B cell (primary cell): ENCODE measurements at places on chromosomes 5 and 9. TPM values are rescaled to one million over a fixed set of nuclear protein-coding genes. Genes with fewer than 3 reads are reported as not detected.

DNA sequence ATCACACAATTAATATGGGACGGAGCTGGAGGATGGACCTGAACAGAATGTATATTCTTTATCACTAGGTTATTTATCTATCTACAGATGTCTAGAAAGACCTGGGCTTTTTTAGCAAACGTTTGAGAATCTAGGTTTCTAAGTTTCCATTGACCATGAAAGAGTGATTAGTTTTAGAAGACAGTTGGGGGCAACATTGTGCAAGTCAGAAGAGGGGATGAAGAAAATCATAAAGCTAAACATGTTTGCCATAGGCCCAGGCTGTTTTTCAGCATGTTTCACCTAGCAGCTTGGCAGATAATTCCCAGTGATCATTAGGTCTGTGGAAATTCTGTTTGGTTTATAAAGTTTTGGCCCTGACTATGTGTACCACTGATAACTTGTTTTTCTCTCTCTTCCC lies 44.1 kb upstream of the CDKN2B start:
- peaks cover 17% of the 10 kb centered on the region for H3K4me1 ChIP-seq
- H3K4me3 ChIP-seq = no peak overlapping the region
- H3K27ac ChIP-seq = no peak overlapping the region
- H3K27me3 ChIP-seq = no peaks in the 10 kb centered on the region
- H3K36me3 ChIP-seq = no peaks in the 10 kb centered on the region
- DNase-seq = no peak

Gene NKD2
- polyA plus RNA-seq = 0.12 TPM in 2 replicates

Gene PTGR1
- polyA plus RNA-seq = not detected in 2 replicates

Gene LCN9
- polyA plus RNA-seq = not detected in 2 replicates

DNA sequence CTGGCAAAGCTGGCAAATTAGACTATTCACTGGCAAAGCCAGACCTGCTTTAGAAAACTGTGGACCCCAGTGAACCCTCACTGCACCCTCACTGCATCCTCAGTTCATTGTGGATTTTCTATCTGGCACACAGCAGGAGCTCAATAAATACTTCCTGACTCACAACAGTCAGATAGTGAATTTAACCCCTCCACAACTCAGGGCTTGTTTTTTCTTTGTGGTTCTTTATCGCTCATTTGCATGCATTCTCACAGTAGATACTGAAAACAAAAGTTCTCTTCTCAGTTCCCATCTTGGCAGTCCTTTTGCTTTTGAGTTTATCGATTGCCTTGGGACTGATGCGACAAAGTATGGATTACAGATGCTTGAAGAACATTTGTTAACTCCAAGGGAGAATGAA lies 99.8 kb downstream of the ACTL7B start:
- H3K27me3 ChIP-seq = no peaks in the 10 kb centered on the region
- H3K4me3 ChIP-seq = no peak overlapping the region
- H3K36me3 ChIP-seq = no peaks in the 10 kb centered on the region
- no peaks in the 10 kb centered on the region for H3K4me1 ChIP-seq

Gene PCDHB9
- polyA plus RNA-seq = 0.12 and 0.20 TPM in 2 replicates

Gene SLIT3
- polyA plus RNA-seq = not detected in 2 replicates

Gene SPINK1
- not detected in 2 replicates for polyA plus RNA-seq

- H3K27me3 ChIP-seq = no peaks in the 10 kb centered on the region
- no peaks in the 10 kb centered on the region for H3K4me1 ChIP-seq
- no peak within 1 kb of the TSS for H3K4me3 ChIP-seq
- H3K36me3 ChIP-seq = no peaks in the 10 kb centered on the region
- no peak for DNase-seq
Observed at GRCh38 chr5:171785517-171785916, at the start of gene SMIM23. Gene SMIM23, plus strand, starts transcription at chr5:171785817. Its CDS starts 55 bp downstream, at chr5:171785872.

DNA sequence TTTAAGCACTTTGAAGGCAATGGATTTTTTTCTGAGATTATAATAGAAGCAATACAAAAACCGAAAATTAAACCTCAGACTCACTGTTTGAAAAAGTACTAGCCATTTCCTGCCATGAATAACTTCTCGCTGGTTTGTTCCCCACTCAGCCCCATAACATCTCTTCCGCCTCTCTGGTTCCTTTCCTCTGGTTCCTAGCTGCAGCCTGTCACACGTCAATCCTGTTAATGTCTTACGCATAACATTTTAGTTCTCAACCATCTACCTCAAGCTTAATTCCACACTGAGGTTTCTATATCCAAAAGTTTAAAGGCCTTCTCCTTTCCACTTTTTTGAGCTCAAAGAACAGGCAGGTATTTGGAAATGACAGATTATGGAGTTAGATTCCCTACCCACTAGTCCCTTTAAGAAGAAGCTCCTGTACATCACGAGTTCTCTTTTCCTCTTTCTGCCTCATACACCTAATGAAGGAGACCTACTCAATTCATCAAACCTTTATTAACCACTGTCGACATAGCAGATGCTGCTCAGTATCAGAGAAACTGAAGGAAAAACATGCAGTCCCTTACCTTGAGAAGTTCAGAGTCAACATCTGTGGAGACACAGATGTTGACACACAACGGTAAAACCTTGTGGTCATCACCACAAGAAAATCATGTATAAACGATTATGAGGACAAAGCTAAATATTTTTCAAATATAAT lies 243.0 kb upstream of the PTGER4 start:
- no peak overlapping the region for H3K4me3 ChIP-seq
- H3K4me1 ChIP-seq = peaks cover 28% of the 10 kb centered on the region
- H3K27me3 ChIP-seq = no peaks in the 10 kb centered on the region
- H3K36me3 ChIP-seq = no peaks in the 10 kb centered on the region

- no peak overlapping the region for H3K27ac ChIP-seq
- H3K27me3 ChIP-seq = peaks cover 14% of the 10 kb centered on the region
- H3K4me3 ChIP-seq = no peak overlapping the region
- no peak for DNase-seq
Observed at GRCh38 chr5:144201588-144201987, 30.9 kb downstream of the KCTD16 start.

Gene SPATA6L
- polyA plus RNA-seq = 0.09 and 0.30 TPM in 2 replicates

DNA sequence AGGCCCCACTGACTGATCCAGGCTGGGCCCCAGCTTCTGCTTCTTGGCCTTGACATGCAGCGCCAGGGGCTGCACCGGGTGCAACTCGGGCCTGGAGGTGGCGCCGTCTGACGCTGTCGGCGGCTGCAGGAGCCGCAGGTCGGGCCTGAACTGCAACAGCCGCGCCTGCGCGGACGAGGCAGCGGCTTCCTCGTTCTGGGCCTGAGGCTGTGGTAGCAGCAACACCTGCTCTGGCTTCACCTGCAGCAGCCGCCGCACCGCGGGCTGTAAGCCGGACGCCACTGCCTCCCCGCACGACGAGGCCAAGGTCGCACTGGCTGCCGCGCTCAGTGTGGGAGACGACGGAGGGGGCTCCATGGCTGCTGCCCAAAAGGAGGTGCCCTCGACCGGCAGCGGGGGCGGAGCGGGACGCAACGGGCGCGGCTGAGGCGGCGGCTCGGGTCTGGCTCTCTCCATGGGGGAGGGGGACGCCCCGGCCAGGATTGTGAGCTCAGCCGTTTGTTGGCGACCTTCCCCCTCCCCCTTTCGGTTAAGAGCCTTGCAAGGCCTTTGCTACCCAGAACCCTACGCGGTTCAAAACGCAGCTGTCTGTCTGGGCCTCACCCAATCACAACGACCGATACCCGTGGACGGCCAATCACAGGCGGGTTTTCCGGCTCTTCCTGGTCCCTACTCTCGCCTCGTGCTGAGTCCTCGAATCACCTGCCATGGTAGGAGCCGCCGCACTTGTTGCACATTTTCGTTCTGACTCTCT lies 438 bp downstream of the SOX30 start:
- H3K27ac ChIP-seq = peak overlapping the region; percentile 67
- H3K4me3 ChIP-seq = peak overlapping the region; percentile 60
- peaks cover 36% of the 10 kb centered on the region for H3K4me1 ChIP-seq
- peak; percentile 92 for DNase-seq
- H3K27me3 ChIP-seq = no peaks in the 10 kb centered on the region

GRCh38 chr5:135383803-135384495 lies 15.1 kb downstream of the MACROH2A1 start:
- no peaks in the 10 kb centered on the region for H3K27me3 ChIP-seq
- no peak overlapping the region for H3K4me3 ChIP-seq
- H3K36me3 ChIP-seq = peaks cover 4% of the 10 kb centered on the region
- DNase-seq = no peak
- peaks cover 15% of the 10 kb centered on the region for H3K4me1 ChIP-seq
- H3K27ac ChIP-seq = no peak overlapping the region

- H3K4me3 ChIP-seq = no peak overlapping the region
- H3K36me3 ChIP-seq = no peaks in the 10 kb centered on the region
- H3K4me1 ChIP-seq = peaks cover 25% of the 10 kb centered on the region
Observed at GRCh38 chr5:134178096-134178419, 1.3 kb upstream of the SKP1 start.

Gene NR5A1
- not detected in 2 replicates for polyA plus RNA-seq

- H3K4me3 ChIP-seq = no peak overlapping the region
- no peak for DNase-seq
- H3K27me3 ChIP-seq = no peaks in the 10 kb centered on the region
- peaks cover 4% of the 10 kb centered on the region for H3K4me1 ChIP-seq
- no peak overlapping the region for H3K27ac ChIP-seq
Observed at GRCh38 chr9:107018861-107019545, 156.0 kb downstream of the ZNF462 start.

GRCh38 chr9:89083626-89084025 lies 92.4 kb downstream of the S1PR3 start:
- H3K4me1 ChIP-seq = peaks cover 2% of the 10 kb centered on the region
- no peaks in the 10 kb centered on the region for H3K27me3 ChIP-seq
- no peak overlapping the region for H3K4me3 ChIP-seq
- no peaks in the 10 kb centered on the region for H3K36me3 ChIP-seq

Gene FBXW11
- polyA plus RNA-seq = 19.7 and 37.2 TPM in 2 replicates

Gene BAAT
- 0.07 TPM in 1 of 2 replicates, not detected in the other for polyA plus RNA-seq

Gene SLC4A9
- polyA plus RNA-seq = 0.10 and 0.33 TPM in 2 replicates

Gene TEX48
- polyA plus RNA-seq = not detected in 2 replicates

DNA sequence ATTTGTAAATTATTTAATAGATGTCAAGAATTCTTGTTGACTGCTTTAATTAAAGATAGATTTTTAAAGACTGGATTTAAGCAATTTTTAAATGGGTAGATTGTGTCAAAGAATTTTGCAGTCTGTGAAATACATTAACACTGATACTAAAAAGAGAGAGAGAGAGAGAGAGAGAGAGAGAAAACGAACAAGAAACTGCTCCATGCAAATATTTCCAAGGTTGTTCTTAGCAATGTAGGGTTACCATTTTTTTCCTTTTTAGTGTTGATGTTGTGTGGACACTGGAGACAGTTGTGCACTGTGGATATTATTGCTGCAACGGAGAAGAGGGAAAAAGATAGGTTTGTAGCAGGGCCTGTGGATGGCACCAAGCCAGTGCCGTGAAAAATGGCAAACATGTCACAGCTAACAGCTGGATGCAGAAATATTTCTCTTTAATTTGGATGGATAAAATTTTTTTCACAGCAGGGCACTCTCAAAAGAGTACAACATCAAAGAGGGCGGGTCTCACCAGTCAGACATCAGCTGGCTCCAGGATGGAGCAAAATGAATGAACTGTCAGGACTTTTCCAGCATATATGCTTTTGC lies 58.2 kb downstream of the PRDM6 start:
- H3K27ac ChIP-seq = no peak overlapping the region
- no peak overlapping the region for H3K4me3 ChIP-seq
- H3K4me1 ChIP-seq = no peaks in the 10 kb centered on the region
- DNase-seq = no peak
- no peaks in the 10 kb centered on the region for H3K36me3 ChIP-seq

DNA sequence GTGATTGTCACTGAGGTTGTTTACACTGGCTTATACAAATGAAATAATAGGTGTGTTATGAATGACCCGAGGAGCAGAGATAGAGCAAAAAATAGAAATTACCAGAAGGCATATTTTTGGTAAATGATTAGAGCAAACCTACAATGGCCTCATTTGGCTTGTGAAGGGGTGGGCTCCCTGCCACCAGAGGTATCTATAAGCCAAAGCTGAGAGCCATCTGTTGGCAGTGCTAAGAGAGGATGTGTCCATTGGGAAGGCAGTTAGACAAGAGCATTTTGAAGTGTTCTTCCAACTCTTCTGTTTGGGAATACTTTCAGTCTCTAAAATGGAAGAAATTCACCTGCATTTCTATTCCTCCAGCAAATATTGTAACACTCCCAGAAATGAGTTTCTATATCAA lies 10.6 kb downstream of the NIPAL4 start:
- no peak overlapping the region for H3K27ac ChIP-seq
- H3K36me3 ChIP-seq = peaks cover 6% of the 10 kb centered on the region
- H3K4me1 ChIP-seq = peaks cover 27% of the 10 kb centered on the region
- H3K4me3 ChIP-seq = no peak overlapping the region
- DNase-seq = no peak
- no peaks in the 10 kb centered on the region for H3K27me3 ChIP-seq

DNA sequence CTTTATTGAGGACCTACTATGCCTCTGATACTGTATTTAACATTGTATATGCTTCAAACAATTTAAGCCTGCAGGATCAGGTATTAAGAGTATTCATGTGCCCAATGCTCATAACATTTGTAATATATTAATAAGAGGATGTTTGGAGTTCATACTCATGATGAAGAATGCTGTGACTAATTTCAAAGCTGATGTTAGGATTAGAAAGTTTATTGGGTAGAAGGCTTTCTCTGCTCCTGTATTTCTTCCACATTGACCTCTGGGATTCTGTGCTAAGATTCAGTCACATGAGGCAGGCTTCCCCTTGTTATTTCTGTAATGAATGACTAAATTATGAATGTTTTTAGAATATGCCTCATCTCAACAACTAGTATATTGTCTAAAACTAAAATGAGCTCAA lies 456.4 kb downstream of the NFIB start:
- H3K27me3 ChIP-seq = no peaks in the 10 kb centered on the region
- no peaks in the 10 kb centered on the region for H3K4me1 ChIP-seq
- no peak overlapping the region for H3K4me3 ChIP-seq
- H3K27ac ChIP-seq = no peak overlapping the region

Gene ADAMTS16
- polyA plus RNA-seq = not detected in 2 replicates

Gene FSD1L
- polyA plus RNA-seq = 0.70 and 1.3 TPM in 2 replicates

- no peak overlapping the region for H3K4me3 ChIP-seq
- H3K36me3 ChIP-seq = no peaks in the 10 kb centered on the region
- DNase-seq = no peak
- no peak overlapping the region for H3K27ac ChIP-seq
- no peaks in the 10 kb centered on the region for H3K4me1 ChIP-seq
- H3K27me3 ChIP-seq = no peaks in the 10 kb centered on the region
Observed at GRCh38 chr5:135921388-135921787, 25.7 kb upstream of the IL9 start.

GRCh38 chr9:112411626-112412027 lies 31.7 kb downstream of the HSDL2 start:
- H3K4me3 ChIP-seq = no peak overlapping the region
- no peaks in the 10 kb centered on the region for H3K4me1 ChIP-seq
- no peak overlapping the region for H3K27ac ChIP-seq
- DNase-seq = no peak
- no peaks in the 10 kb centered on the region for H3K27me3 ChIP-seq
- peaks cover 16% of the 10 kb centered on the region for H3K36me3 ChIP-seq

Gene CARTPT
- not detected in 2 replicates for polyA plus RNA-seq

Gene ADAMTS12
- not detected in 2 replicates for polyA plus RNA-seq

DNA sequence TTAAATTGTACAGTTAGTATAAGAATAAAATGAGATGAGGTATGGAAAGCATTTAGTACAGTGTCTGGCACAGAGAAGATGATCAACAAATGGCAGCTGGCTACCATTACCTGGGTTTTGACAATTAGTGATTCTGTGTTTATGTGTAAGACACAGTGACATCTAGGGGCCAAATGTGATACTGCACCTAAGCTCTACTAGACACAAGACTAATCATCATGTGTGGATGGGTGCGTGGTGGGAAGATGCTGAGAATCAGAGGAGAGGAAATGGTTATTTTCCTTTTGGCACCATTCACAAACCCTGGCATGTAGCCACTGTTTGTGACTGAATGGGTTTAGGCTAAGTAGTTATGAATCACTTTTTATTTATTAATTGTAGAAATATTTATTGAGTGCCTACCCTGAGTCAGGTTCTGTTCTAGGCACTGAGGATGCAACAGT lies 109.8 kb upstream of the TBC1D2 start:
- no peaks in the 10 kb centered on the region for H3K27me3 ChIP-seq
- no peak overlapping the region for H3K27ac ChIP-seq
- DNase-seq = no peak
- H3K4me3 ChIP-seq = no peak overlapping the region

GRCh38 chr9:89602978-89603766 lies 1.6 kb upstream of the GADD45G start:
- H3K36me3 ChIP-seq = no peaks in the 10 kb centered on the region
